ENCODE measurements at places on chromosomes 12 and 14.

- no peak for DNase-seq
Measured at GRCh38 chr12:102851246-102851645, 65.8 kb downstream of the PAH start.

- peak; percentile 86 for DNase-seq
Measured at GRCh38 chr12:49232940-49233841, 31.7 kb upstream of the TUBA1C start.

DNA sequence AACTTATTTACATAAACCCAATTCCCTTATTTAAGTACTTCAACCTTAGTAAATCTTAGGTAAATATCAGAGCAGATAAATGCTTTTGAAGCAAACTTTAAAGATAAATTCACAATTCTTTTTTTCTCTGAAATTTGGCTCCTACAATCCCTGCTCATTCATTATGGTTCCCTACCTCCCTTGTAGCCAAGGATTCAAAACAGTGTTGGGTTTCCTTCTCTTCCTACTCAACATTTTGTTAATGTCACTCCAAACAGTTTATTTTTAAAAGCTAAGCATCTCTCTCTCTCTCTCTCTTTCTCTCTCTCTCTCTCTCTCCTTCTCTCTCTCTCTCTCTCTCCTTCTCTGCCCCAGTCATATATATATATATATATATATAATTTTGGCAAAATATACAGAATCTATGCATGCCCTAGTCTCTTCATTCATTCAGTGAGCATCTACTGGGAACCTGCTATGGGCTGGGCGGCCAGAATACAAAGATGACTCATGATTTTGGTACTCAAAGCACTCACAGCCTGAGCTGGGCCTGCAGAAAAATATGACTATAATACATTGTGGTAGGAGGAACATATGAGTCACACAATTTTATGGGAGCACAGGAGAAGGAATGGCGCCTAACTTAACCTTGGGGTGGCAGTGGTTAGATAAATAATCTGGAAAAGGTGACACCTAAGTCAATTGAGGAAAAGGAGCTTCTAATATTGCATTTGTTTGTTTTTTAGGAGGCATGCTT lies 123.7 kb upstream of the DHRS4 start:
- no peak for DNase-seq

GRCh38 chr14:95248432-95248831 lies 71.3 kb downstream of the CLMN start:
- DNase-seq = no peak

DNA sequence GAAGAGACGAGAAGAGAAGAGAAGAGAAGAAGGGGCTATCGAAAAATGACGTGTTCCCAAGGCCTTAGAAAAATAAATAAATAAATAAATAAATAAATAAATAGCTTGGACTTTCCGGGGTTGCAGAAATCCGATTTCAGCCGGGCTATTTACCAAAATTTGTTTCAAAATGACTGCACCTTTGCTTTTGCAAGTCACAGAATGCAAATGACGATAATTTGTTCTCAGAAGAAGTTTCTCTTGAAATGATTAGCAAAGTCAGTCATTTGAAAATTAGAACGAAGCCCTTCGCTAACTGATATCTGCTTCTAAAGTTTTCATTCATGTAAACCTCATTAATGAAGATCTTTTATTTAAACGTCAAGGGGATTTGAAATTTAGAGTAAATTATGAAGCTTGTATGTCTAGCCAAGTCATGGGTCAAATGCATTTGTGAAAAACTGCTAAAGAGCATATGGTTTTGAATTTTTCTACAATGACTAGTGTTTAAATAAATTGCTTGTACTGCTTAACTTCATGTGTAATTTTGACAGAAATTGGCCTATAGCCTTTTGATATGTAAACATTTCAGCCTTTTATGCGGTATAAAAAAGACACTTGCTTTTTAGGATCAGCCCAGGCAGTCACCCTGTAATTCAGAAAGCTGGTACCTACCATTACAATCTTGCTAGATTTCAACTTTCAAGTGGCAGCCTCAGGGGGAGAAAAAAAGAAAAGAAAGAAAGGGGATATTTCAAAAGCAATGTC lies 4.6 kb upstream of the GSC start:
- DNase-seq = no peak

GRCh38 chr12:116284396-116284795 lies 6.9 kb upstream of the MED13L start:
- DNase-seq = no peak

- no peak for DNase-seq
Measured at GRCh38 chr14:72499746-72500145, 394.2 kb downstream of the DPF3 start.

GRCh38 chr12:23767834-23768233 lies 181.6 kb downstream of the SOX5 start:
- no peak for DNase-seq

- no peak for DNase-seq
Measured at GRCh38 chr12:94636462-94637085, 13.8 kb downstream of the TMCC3 start.

DNA sequence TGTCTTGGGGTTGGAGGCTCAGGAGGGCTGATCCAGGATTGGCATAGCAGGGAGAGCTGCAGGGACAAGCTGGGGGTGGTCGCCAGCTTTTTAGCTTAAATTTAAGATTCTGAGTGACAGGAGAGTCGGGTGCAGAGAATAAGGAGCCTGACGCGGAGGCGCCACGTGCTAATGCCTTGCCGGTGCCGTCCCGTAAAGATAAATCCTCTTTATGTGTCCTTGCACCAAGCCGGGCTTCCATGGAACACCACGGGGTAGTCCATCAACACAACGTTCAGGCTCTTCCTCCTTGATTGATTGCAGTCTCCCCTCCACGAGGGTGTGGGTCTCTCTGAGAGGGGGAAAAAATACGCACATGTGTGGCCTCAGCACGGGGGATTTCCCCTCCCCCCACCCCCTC lies 3.9 kb downstream of the DLK1 start:
- no peak for DNase-seq

GRCh38 chr14:77730976-77731497 lies 23.1 kb downstream of the SLIRP start:
- DNase-seq = no peak

DNA sequence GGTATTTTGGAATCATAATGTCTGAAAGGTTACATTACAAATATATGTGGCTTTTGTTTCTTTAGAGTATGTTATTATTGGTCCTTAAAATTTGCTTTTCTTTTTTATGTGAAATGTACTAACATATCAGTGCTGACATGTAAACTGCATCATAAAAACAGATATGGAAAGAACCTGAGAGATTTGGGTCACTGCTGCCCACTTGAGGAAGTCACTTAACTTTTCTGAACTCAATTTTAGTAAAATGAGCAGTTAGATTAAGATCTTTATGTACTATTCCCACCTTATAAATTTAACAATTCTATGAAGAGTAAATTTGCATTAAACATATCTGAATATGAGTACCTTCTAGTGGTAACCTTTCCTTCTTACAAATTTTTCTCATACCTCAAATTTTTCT lies 7.5 kb downstream of the PTGR2 start:
- no peak for DNase-seq

- no peak for DNase-seq
Measured at GRCh38 chr14:77562681-77563080, 53.8 kb downstream of the SPTLC2 start.

- no peak for DNase-seq
Measured at GRCh38 chr12:44441155-44441554, 435.0 kb downstream of the NELL2 start.

GRCh38 chr12:15796493-15797141 lies 7.4 kb upstream of the EPS8 start:
- DNase-seq = no peak

DNA sequence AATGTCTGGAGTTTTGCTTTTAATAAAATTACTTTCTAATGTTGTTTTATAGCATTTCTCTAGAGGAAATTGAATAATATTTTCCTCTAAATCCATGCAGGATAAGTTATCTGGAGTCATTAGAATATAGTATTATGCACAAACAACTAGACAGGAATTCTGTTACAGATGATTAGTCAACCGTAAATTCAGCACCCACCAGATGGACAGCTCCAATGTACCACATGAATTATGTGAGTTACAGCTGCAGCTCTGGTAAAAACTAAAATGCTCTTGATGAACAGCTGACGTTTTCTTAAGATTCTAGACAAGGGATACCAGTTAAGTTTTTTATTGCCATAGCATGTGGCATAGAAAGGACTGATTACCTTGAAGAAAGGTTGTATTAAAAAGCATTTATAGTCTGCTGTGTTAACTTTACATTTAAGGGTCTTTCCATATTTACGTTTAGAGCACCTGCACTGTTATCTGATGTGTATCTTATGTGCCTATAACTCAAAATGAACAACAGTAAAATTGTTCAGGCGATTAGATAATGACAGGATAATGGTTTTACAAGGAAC lies 321.4 kb upstream of the LRFN5 start:
- DNase-seq = no peak

DNA sequence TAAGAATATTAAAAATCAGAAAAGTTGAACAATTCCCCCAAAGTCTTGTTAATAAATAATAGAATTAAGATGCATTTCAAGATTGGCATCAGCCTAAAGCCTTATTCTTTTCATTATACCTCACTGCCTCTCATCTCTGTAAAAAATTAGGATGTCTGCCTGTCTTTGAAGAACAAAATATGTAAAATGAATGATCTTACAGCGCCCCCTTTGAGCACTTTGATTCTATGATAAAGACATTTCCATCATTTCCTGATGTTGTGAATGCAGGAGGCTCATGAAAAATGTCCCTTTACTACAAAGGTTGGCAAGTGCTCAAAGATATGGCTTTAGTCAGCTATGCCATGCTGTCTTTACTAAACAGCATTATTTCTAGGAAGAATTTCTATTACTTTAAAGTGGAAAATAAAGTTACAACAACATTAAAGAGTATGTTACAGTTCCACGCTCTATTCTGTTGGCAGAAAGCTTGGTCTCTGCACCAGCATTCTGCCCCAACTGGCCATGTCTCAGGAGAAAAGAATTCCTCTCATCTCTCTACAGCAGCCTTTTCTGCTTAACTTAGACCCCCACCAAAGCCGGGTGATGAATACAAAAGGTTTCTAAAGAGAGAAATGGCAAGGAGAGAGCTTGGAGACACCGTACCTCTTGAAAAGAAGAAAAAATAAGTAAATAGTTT lies 95.1 kb downstream of the LLPH start:
- peak; percentile 5 for DNase-seq

DNA sequence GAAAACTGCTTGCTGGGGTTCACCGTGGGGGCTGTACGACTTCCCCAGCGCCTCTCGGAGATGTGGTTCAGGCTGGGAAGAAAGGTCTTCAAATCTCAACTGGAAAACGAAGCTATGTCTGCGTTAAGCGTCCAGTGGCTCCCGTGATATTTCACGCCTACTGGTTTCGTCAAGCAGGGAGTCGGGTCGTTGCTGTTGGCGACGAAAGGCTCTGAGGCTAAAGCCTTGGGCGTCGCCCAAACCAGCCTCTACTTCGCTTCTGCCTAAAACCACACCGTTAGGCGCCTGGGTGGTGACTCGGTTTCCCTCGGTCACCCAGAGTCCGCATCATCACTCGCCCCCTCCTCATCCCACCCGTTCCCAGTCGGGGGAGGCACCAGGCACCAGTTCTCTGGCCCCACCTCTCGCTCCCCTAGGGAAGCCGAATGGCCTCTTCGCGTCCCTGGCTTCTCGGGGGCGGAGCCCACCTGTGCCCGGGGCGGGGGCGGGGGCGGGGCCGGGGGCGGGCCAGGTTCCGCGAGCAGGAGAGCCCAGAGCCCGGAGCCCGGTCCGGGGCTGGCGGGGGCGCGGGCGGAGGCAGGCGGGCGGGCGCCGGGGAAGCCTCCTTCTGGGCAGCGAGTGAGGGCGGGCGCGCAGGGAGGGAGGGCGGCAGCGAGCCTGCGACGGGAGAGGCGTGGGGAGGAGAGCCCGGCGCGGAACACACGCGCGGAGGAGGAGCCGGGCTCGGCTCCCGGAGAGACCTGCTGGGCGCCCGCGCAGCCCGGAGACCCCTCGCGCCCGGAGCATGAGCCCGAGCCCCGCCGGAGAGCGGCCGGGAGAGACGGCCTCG lies at the start of gene B4GALNT3:
Gene B4GALNT3, plus strand, starts transcription at position 510 of the 829 bp plus-strand sequence. CDS start 438 bp downstream, outside the sequence.
- DNase-seq = peak; percentile 63

GRCh38 chr12:104050436-104050835 lies 449 bp upstream of the GLT8D2 start:
- DNase-seq = no peak

GRCh38 chr12:111409780-111410430 lies 4.2 kb downstream of the SH2B3 start:
- DNase-seq = no peak

- no peak for DNase-seq
Measured at GRCh38 chr14:36784541-36784940, 122.9 kb downstream of the PAX9 start.

DNA sequence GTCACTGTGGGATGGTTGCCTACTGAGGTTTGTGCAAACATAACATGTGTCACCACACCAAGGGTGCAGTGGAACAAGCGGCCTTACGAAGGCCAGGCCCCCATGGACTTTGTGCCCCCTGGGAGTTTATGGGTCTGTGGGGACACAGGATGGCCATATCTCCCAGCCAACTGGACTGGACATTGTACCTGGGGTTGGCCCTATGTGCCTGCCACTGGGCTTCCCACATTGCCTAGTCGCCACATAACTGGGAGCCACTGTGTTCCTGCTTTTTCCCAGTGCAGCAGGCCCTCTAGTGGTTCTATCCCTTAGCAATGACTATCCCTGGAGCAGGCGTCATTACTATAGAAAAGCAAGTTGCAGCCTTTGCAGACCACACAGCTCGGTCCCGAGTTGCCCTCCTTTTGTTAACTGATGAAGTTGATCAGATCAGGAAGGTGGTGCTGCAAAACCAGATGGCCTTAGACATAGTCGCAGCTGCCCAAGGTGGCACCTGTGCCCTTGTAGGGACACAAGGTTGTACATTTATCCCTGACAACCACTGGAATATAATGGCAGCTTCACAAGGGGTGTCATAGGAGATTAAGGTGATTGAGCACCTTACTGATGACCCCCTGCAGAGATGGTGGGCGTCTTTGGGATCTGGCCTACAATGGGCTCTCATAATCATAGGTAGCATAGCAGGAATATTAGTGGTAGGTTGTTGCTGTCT lies 15.2 kb upstream of the RNASE12 start:
- peak; percentile 9 for DNase-seq

GRCh38 chr14:79467835-79468234 lies 743.5 kb downstream of the DIO2 start:
- no peak for DNase-seq

DNA sequence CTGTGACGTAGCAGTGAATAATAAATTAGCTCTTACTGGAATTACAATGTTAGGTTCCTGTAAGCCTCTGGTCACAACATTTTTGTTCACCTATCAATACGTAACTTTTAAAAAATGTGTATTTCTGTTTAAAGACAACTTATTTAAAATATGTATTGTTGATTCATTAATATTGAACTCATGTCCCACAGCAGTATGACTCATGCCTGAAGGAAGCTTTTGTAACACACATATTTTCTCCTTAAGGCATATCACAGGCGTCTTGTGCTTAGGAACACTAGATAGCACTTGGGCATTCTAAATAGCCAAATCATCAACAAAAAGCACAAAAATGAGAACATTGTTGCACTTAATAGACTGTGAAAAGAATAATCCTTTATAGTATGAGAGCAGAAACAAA lies 92.5 kb downstream of the GPHN start:
- no peak for DNase-seq

DNA sequence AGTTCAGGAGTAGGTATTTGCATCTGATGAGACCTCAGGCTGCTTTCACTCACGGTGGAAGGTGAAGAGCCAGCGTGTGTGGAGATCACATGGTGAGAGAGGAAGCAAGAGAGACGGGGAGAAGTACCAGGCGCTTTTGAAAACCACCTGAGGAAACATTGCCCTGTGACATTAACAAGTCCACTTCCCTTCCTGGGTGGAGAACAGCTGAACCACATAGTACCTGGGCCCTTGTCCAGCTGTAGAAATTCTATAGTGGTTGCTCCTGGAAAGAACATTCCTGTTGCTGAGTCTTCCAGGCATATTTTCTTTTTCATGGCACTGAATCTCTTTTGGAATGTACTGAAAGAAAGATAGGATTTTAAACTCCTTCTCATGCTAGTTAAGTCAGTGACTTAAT lies 87.3 kb upstream of the RIN3 start:
- DNase-seq = no peak
